Left renal cortex interstitium (tissue), 4 donors: ENCODE measurements at places on chromosomes 12 and 14.

DNA sequence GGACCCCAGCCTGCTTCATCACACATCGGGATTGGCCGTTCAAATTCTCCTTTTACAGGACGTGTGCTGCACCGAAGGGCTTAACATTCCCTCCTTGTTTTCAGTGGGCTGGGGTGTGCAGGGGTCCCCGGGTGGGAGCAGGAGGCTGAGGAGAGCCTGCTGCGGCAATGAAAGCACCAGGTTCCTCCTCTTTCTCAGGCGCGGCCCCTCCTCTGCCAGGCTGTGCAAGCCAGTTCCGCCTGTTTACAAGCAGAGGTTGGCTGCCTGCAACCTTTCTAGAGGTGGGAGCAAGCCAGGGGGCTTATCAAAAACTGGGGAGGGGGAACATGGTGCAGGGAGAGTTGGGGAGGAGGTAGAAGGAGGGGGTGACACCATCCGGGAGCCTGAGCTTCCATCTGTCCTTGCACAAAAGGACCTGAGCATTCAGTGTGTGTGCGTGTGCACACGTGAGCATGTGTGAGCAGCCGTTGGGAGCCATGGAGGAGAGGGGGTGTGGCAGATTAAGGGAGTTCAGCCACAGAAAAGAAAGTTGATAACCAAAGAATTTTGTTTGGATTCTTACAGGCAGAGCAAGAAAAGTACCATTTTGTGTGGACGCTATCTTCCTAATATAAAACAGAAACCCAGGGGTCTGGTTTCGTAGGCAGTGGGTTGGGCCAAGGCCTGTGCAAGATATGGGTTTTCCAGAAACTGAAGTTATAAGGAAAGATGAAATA is 108.8 kb upstream of the RFLNA start:
- DNase-seq: no peak

DNA sequence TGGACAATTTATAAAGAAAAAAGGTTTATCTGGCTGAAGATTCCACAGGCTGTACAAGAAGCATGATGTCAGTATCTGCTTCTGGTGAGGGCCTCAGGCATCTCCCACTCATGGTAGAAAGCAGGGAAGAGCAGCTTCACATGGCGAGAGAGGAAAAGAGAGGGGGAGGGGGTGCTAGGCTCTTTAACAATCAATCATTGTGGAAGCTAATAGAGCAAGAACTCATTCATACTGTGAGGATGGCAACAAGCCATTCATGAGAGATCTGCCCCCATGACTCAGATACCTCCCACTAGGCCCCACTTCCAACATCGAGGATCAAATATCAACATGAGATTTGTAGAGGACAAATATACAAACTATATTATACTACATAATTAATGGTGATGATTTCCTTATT is 361.9 kb upstream of the FAR2 start:
- no peak for DNase-seq

DNA sequence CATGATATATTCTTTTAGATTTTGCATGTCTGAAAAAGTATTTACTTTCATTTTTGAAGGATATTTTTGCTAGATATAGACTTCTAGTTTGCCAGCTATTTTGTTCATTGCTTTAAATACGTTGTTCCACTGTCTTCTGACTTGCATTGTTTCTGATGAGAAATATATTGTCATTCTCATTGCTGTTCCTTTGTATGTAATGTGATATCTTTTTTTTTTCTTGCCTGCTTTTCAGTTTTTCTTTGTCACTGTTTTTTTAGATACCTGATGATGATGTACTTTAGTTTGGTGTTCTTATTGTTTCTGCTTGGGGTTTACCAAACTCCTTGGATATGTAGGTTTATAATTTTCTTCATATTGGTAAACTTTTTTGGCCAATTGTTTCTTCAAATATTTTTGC is 107.9 kb downstream of the SNAPC1 start:
- DNase-seq: no peak

- DNase-seq: no peak
These were observed 50.1 kb downstream of the ZC3H14 start for GRCh38 chr14:88612981-88613380.

GRCh38 chr12:70190262-70191010 is 52.8 kb upstream of the CNOT2 start:
- no peak for DNase-seq

DNA sequence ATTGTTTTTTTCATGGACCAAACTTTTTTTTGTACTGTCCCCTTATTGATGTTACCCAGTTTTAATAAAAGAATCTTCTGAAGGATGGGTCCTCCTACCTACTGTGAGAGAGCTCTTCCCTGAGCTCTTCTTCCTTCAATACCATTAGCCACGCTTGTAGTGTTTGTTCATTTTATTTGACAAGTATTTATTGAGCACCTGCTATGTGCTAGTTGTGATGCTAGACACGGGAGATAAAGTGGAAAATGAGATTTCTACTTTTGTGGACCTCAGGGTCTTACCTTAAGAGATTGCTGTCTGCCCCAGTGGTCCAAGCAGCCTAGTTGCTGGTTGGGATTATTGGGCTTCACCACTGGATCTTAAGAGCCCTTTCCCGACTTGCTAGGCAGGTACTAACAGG is 3.2 kb upstream of the GPD1 start:
- DNase-seq: no peak

DNA sequence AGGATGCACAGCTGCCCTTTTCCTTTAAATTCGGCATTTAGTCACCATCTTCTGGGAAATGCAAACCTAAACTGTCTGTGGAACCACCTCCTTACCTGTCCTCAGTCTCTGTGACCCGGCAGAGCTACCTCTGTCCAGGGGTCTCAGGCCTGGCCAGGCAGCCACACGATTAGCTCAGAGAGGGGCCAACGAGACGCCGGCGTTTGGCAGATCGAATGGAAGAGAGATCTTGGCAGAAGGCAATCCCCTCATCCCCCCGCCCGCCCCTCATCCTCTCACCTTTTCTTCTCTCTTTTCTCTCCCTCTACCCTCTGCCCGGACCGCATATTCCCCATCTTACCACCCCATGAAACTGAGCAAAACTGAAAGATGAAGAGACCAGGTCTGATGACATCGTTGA is 101.0 kb downstream of the PIWIL1 start:
- DNase-seq: no peak

- no peak for DNase-seq
These were observed 31.8 kb downstream of the CPSF2 start for GRCh38 chr14:92153581-92153980.

DNA sequence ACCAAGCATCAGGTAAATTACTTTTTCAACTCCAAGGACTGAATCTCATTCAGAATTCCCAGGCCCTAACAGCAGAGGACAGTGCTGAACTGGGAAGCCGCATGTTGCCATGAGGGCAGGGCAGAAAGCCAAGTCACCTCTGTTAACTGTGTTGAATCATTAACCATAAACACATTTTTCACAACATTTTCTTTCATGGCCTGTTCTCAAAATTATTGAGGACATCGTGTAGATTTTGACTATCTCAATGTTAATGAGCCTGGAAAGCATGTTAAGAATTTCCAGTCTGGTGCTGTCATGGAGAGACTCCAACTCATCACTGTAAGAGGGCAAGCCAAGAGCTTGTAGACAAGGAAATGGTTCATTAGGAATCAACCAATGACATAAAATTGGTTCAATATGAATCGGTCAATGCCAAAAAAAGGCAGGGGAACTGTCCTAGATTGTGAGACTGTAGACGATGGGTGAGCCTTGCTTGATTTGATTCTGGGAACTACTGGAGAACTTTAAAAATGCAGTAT is 33.7 kb downstream of the CPM start:
- DNase-seq: no peak

- no peak for DNase-seq
These were observed 318.1 kb downstream of the AEBP2 start for GRCh38 chr12:19757317-19757877.

DNA sequence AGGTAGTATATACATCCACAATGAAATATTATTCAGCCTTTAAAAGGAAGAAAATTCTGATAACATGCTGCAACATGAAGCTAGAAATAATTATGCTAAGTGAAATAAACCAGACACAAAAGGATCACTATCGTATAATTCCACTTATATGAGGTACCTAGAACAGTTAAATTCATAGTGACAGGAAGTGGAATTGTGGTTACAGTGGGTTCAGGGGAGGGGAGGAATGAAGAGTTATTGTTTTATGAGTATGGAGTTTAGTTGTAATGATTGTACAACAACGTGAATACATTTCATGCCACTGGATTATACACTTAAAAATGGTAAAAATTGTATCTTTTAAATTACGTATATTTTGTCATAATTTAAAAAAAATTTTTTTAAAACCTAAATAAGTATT is 21.0 kb downstream of the EEA1 start:
- DNase-seq: no peak

DNA sequence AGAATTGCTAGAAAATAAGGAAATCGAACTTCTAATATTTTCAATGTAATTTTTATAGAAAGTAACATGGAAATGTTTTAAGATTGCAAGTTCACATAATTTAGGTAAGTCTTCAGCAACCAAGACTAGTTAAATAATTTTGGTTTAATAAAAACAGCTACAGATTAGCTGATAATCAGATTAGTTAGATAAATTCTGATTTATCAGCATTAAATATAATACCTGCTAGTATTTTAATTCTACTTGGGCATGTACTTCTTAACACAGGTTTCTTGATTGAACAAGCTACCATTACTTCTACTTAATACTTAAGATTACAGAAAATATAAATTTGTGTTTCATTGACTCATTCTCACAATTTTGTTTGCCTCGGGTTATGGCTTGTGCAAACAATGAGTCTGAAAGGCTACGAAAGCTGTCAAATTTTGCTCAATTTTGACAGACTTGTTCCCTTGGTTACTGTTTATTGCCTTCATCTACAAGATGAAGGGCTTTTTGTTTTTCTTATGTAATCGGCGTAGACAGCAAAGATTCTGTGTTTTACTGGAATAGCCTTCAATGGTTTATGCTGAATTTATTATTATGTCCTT is 116.1 kb upstream of the NUDT4 start:
- no peak for DNase-seq

GRCh38 chr12:112350593-112351592 is 31.3 kb downstream of the HECTD4 start:
- DNase-seq: no peak

DNA sequence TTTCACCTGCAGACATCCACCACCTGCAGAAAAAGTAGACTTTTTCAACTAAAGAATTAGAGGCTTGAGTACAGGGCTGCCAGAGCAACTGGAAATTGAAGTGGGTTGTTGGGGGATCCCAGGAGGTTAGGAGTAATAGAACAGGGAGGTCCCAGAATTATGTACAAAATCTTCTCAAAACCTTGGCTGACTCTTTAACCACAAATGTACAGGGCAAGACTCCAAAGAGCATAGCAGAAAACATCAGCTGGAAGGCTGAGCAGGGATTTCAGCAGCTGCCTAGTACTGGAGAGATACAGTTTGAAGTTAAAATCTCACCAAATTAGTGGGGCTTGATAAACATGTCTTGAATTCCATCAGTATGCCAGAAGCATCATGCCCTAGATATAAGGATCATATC is 191.6 kb downstream of the CRADD start:
- DNase-seq: no peak

DNA sequence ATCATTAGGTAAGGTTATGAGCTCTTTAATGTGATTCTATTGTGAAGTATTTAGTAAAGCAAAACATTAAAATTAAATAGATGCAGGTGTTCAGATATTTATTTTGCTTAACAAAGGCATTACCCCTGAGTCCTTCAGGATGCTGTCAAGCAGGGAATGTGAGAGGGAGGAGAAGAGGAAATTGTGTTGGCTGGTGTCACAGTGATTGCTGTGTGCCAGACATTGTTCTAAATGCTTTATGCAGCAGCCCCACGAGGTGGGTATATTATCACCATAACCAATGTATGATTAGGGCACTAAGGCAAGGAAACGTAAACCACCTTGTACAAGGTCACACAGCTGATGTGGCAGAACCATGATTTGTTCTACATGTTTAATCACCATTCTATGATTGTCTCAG is 80.1 kb downstream of the STAB2 start:
- DNase-seq: no peak

GRCh38 chr12:6180268-6181051 is 19.7 kb upstream of the CD9 start:
- DNase-seq: no peak

DNA sequence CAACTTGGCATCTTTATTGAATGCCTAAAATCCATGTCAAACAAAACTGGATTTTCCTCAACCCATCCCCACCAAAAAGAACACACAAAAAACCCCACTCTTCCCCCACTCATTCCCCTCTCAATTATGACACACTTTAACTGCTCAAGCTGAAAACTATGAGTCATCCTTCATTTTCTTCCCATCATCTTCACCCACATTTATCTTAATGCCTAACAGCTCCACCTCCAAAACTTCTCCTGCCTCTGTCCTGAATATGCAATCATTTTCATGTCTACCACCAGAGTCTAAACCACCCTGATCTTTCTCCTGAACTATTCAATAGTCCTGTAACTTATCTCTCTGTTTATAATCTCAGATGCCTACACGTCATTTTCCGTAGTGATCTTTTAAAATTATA is 239.7 kb downstream of the BCAT1 start:
- DNase-seq: no peak

- DNase-seq: no peak
These were observed 23.3 kb downstream of the RAB35 start for GRCh38 chr12:120093336-120093591.

DNA sequence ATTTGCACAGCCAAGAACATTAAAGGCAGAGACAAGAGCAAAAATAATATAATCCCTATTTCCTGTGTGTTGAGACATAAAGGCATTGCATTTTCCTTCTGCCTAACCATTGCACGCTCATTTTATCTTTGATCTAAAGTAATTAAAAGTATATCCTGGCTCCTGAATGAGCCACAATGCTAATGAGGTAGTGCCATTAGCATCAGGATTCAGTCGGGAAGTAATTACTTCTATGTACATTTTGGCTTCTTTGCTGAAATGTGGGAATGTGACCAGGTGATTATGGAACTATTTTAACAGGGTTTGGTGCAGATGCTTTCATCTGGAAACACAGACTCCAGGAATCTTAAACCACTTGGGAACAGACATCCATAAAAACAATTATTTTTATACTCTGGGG is 77.4 kb downstream of the TMTC1 start:
- no peak for DNase-seq

DNA sequence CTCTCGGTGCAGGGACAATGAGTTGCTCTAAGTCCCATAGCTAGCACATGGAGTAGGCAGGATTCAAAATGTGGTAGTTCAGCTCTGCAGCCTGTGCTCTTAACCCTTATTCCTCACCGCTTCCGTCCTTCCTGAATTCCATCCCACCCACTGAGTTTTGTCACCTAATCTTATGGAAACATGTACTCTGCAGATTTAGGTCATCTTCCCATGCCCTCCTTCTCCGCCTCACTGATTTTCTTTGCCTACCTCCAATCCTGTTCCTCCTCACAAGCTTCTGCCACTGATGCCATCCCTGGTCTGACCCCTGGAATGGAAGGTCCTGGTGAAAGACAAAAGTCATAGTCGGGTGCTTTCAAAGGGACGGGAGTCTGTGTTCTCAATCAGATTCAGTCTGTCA is 46.5 kb upstream of the ABCC9 start:
- DNase-seq: no peak
